ENCODE measurements at places on chromosomes 2 and 18.

DNA sequence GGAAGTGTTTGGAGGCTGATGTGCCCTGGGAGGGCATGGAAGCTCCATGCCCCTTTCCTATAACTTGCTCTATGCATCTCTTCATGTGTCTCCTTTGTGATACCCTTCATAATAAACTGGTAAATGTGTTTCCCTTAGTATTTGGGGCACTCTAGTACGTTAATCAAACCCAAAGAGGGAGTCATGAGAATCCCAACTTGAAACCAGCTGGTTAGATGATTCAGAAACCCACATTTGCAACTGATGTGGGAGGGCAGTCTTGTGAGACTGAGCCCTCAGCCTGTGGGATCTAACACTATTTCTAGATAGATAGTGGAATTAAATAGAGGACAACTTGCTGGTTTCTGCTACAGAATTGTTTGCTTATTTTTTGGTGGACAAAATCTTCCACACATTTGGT, 20.3 kb downstream of the ANKRD30B start:
- DNase-seq = no peak

DNA sequence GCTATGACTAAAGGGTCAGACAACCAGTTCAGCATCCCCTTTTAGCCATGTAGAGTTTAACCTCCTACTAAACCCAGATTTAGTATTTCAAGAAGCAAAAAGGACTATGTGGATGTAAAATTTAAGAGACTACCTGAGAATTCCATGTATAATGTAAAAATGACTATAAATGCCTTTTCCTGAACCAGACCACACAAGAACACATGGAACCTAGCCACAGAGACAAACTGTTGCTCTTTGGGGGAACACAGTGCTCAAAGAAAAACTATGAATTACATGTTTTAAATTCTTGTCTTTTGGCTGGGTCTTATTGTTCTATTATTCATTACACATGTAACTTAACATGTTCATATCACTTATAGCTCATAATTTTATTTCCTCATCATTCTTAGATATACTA, 192.8 kb downstream of the DNER start:
- DNase-seq = no peak

DNA sequence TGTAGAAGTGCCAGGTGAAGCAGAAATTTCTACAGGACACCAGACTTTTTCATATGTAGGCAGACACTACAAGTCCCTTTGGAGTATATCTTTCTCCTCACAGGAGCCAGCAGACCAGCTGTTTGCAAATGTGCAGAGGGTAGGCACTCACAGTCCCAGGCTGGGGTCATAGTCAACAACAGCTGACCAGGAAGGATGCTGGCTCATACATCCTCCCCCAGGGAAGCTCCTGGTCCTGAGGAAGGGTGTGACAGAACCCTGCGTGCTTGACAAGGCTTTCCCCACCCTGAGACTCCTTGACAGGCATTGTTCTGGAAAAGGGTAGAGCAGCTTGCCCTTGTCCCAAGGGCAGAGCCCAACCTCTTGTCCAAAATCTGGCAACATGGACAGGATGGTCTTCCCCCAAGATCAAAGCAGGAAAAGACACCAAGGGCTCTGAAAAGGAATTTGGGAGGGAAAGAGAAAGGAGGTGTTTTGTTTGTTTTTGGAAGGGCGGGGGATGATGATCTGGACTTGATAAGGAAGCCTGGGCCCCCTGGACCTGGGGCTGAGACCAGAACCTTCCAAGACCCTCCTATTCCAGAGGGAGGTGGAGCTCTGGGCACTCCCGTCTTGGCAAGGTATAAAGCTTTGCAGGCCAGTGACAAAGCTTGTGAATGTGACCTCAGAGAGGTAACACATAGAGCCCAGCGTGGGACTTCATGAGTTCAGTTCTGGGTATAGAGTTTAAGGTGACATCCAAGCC, 87.1 kb downstream of the GFPT1 start:
- DNase-seq = no peak

- no peak for DNase-seq
Observed at GRCh38 chr2:196651387-196652094, 12.0 kb downstream of the CCDC150 start.

DNA sequence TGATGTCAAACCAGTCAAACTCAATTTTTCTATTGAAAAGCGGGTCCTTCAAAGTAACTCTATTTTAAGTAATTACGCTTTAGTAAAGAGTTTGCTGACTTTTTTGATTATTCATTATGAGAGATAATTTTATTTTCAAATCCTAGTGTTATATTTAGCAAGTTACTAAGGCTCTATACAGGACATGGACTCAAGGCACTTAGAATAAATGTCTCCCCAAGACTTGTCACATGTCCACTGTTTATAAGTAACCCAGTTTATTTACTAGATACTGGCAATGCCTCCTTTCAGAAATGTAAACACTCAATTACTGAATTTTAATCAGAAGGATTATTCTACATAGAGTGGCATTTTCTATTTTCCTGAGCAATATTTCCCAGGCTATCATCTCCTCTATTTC, 638.1 kb downstream of the ERBB4 start:
- peak; percentile 15 for DNase-seq

DNA sequence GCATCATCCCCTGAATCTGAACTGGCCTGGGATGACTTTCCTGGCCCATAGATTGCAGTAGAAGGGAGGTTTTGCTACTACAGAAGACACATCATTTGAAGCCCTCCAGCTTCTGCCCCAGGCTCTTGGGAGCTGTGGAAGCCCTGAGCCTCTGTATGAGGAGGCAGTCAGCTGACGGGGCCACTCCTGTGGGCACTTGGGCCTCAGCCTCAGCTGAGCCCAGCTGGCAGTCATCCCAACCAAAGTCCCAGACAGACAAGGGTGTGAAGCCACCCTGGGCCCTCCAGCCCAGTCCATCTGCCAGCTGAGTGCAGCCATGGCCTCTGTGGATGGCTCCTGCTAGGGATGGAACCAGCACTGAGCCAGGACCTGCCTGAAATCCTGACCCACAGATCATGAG, 502.3 kb upstream of the HS6ST1 start:
- DNase-seq = no peak

DNA sequence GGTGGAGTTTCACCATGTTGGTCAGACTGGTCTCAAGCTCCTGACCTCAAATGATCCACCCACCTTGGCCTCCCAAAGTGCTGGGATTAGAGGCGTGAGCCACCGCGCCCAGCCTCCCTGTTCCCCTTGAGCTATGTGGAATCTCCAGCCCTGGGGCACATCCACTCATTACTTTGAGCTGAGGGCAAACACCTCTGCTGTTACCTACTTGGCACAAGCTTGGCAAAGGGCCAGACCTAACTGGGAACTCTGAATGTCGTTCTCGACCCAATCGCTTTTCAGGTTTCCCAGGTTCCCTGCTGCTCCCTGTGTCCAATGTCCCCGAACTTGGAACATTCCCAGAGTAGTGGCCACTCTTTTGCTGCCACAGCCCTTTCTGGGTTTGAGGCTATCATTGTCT, 40.6 kb downstream of the CHST10 start:
- no peak for DNase-seq

- no peak for DNase-seq
Observed at GRCh38 chr2:12081481-12082210, 335.2 kb downstream of the LPIN1 start.

DNA sequence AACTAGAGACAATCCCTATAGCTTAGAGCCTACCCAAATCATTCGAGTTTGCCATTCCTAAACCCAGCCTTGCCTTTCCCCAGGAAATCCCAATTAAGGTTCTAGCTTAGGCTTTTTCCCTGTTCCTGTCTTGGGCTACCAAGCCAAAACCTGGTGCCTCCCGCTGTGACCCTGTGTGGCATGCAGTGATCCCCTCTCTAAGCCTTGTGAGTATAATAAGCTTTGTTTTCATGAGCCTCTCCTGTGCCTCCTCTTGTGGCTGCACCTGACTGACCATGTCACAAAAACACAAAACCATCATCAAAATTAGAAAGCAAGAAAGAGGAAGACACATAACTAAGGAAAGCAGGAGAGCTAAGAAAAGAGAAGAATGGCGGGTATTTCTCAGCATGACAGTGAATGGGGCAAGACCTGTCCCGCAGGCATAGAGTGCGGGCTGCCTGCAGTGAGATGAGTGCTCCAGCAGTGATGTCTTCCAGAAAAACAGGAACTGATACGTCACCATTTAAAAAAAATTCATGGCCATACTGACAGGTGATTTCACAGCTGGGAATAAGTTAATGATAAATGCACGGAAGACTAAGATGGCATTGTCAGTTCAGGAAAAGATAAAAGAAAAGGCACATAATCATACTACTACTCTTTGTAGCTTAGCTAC, 9.2 kb upstream of the PAIP2B start:
- DNase-seq = peak; percentile 89

- DNase-seq = no peak
Observed at GRCh38 chr2:9760902-9761228, 82.4 kb upstream of the TAF1B start.

- no peak for DNase-seq
Observed at GRCh38 chr2:71465961-71466300, 12.6 kb downstream of the DYSF start.

DNA sequence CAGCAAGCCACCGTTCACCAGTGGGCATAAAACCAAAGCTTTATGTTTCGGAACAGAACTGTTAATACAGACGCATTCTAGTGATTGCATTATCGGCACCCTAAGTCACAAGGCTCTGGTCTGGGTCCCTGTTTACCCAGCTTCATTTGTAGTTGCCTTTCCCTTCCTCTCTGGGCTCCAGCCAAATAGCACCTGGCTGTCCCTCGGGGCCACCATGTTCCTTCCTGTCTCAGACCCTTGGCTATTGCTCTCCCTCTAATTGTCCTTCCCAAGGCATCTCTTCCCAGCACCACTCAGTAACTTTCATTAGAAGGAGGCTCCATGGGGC, 75.3 kb downstream of the SDC1 start:
- no peak for DNase-seq

- DNase-seq = no peak
Observed at GRCh38 chr2:209471037-209471436, 47.2 kb downstream of the MAP2 start.

DNA sequence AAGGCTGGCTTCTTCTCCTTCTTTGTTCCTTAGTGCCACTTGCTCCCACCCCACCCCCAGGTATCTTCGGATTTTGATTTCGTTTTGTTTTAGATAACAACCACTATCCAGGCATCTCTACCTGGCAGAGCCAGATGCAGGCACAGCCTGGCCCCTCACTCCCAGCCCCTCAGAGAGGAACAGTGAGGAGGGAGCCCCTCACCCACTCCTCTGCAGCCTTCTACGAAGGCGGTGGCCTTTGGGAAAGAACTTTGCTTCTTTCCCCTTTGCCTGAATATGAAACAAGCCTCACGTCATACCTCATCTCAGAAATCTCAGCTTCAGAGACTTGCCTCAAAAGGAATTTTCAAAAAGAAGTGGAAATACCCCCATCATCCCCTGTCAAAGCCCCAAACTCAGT, 6.3 kb upstream of the CYP26B1 start:
- DNase-seq = no peak

GRCh38 chr2:238128061-238128440, 10.4 kb upstream of the KLHL30 start:
- DNase-seq = no peak

- DNase-seq = no peak
Observed at GRCh38 chr18:79932907-79933306, 18.5 kb downstream of the SLC66A2 start.

GRCh38 chr2:156540706-156541105, 104.5 kb downstream of the GPD2 start:
- no peak for DNase-seq

GRCh38 chr2:46082531-46083485, 214.4 kb upstream of the EPAS1 start:
- DNase-seq = peak; percentile 69

GRCh38 chr2:170101789-170102188, 76.2 kb upstream of the MYO3B start:
- no peak for DNase-seq

- no peak for DNase-seq
Observed at GRCh38 chr2:12835733-12836132, 119.0 kb downstream of the TRIB2 start.

- no peak for DNase-seq
Observed at GRCh38 chr2:148184976-148185375, 164.1 kb downstream of the MBD5 start.

DNA sequence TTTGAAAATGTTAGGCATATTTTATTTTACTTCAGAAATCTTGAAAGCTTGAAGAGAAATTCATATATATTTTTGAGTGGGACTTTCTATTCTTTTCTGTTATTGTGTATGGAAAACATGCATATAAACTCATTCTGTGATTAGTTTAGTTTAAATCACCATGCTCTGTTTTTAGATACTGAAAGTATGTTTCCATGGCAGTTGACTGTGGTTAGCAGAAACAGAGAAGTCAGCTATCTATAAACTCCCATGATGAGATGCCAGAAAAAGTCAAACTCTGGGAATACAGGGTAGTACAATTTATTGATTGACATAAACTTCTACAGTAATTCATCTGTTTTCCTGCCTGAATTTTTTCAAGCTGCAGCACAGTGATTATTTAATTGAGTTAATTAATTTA, 905.3 kb upstream of the VRK2 start:
- no peak for DNase-seq

DNA sequence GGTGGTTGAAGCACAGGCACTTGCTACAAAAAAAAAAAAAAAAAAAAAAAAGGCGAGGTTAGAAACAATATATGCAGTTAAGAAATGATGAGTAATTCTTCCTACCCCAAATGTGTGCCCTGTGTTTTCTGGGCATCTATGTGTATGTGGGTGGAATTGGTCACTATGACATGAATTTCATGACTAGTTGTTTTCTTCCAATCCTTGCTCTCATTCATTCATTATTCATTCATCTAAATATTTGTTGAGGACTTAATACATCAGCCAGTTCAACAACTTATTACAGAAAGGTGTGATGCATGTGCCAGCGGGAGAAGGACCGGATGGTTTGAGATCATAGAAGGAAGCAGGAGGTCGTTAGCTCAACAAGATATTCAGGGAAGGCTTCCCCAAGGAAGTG, 8.3 kb upstream of the EGR4 start:
- DNase-seq = no peak

DNA sequence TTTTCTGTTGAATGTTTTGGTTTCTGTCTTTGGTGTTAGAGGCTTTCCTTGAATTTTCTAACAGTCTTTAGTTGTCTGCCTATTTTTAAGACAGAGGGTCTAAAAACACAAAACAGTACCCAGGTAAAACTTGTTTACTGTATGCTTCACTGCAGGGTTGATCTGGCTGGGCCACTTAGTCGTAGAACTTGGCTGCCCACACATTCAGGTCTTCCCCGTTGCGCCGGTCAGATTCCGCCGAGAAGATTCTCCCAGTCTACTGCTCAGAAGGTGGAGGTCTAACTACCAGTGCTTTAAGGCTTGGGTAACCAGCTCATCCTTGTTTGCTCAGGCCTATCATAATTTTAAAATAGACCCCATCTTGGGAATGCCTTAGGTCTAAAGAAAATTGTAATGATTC, 24.6 kb upstream of the DNAH6 start:
- DNase-seq = no peak
